ENCODE measurements at places on chromosomes 6 and 20. TPM values are rescaled to one million over a fixed set of nuclear protein-coding genes. Genes with fewer than 3 reads are reported as not detected.

Gene SNAI1
- not detected for polyA plus RNA-seq

Gene TMEM74B
- polyA plus RNA-seq, result 155 TPM

Gene ELOVL4
- polyA plus RNA-seq, result 47.9 TPM

Gene HNF4A
- not detected for polyA plus RNA-seq

Gene SLC17A3
- polyA plus RNA-seq, result not detected
